ENCODE measurements at places on chromosomes 6 and 20.
A peak's percentile ranks its signal among the peaks of the same experiment; 100 is the strongest.

GRCh38 chr6:137222381-137222780 is 3.2 kb upstream of the IFNGR1 start:
- no peak for DNase-seq

- no peak for DNase-seq
These were observed 107.7 kb downstream of the HFE start for GRCh38 chr6:26194816-26195375.

GRCh38 chr6:28081486-28081751 is 1.1 kb downstream of the ZNF165 start:
- no peak for DNase-seq

GRCh38 chr6:7473805-7474719 is 67.4 kb upstream of the DSP start:
- no peak for DNase-seq

- DNase-seq = peak; percentile 55
These were observed 3.3 kb upstream of the PACSIN1 start for GRCh38 chr6:34462551-34462971.

DNA sequence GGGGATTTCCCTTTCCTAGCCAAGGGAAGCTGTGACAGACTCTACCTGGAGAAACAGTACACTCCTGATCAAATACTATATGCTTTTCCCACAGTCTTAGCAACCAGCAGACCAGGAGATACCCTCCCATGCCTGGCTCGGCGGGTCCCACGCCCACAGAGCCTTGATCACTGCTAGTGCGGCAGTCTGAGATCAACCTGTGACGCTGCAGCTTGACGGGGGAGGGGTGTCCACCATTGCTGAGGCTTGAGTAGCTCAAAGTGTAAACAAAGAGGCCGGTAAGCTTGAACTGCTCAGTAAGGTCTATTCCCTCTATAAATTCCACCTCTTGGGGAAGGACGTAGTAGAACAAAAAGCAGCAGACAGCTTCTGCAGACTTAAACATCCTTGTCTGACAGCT is 63.2 kb downstream of the WASF1 start:
- no peak for DNase-seq

DNA sequence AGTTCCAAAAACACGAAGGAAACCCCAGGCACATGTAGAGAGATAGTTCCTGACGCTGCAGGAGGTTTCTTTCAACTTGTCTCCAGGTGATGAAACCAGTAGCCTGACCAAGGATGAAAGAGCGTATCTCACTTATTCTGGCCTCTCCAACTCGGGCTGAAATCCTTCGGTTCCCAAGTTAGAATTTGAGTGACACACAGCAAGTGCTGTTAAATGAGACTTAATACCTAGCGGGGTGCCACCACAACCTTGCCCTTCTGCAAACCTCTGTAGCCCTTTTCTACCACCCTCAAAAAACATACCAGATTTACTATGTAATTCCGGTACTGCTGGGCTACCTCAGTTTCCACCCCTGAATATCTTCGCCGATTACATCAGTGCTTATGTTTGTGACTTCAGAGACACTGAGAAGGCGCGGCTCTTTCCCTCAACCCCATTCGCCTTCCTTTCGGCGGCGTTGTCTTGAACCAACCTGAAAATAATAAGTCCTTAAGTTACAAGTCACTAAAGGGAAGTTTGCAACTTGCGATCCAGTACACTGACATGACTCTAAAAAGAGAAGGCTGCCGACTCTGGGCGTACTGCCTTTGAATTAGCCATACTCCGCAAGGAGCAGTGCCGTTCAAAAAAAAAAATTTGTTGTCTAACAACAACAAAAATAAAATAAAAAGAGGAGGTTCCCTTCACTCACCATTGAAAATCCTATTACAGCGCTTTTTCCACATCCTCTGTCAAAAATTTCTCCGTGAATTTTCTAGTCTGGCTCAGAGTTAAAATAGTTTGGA is 194.9 kb upstream of the ZNF184 start:
- no peak for DNase-seq

GRCh38 chr20:34527016-34527415 is 10.8 kb downstream of the DYNLRB1 start:
- DNase-seq = no peak

DNA sequence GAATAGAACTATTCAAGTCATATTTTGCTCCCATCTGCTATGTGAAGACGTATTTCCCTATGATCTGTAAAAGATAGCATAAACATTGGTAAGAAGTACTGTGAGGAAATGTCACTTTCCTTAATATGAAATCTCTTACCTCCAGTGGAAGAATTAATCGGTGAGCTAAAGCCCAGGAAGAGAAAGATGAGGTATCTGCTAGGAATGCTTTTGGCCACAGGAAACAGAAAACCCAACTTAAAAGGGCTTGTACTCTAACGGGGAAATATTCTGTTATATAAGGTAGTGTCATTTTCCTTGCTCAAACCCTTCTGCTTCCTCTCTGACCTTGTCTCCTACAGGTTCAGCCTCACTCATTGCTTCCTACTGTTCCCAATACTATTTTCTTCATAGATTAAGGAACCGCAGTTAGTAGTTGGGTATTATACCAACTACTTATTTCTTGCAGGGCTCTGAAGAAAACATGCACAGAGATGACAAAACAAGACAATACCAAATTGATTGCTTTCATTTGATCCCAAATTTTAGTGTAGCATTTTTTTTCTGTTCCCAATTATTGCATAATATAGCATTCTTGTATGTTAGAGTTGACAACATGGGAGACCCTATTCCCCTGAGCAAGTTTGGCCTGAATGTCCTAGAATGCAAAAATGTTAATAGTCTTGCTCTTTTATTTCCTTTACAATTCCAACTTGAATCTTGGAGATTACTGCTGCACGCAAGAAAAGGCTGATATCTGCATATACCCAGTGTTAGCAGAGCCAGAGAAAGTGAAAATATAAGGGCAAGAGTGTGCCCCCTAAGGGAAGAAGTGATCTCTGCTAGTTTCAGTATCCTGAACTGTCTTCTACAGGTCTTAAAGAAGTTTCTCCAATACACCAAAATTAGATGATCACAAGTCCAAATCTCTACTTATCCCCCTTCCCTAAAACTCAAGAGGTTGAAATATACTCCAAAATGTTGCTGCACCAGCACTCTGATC is 65.3 kb downstream of the AFG1L start:
- peak; percentile 7 for DNase-seq

DNA sequence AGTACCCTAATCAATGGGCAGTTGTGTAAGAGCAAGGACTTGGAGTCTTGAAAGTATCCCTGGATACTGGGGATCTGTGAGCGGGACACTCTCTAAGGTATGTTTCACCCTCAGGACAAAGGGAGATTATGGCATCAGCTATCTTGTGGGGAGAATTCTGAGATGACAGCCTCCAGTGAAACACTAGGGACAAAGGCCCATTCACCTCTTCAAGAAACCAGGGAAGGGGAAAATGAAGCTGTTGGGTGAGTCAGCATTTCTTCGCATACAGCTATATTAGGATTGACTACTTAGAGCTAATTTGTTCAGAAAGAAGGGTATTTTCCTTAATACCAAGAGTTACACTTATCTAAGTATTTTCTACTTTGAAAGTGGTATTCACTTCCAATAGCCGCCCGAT is 35.9 kb downstream of the OPN5 start:
- no peak for DNase-seq

GRCh38 chr6:4672772-4673171 is 103.4 kb upstream of the CDYL start:
- DNase-seq = no peak

GRCh38 chr6:73665686-73666319 is 12.0 kb upstream of the SLC17A5 start:
- DNase-seq = peak; percentile 49

DNA sequence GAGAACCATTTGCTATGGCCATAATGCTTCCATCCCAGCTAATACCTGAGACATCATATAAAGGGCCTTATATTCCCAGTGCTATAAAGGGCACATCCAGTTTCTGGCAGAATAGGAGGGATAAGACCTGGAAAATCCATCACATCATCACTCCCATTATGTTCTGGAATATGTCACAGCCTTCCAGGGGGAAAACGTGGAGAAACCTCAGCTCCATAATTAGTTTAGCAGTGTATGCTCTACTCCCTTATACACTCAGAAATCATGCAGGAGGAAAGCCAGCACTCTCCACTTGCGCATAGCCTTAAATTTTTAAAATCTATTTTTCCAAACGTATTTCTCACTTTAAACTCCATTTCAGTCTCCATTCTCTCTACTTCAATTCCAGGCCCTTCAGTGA is 140.9 kb downstream of the ADGB start:
- DNase-seq = no peak

GRCh38 chr6:122740936-122741335 is 38.6 kb upstream of the FABP7 start:
- DNase-seq = no peak

DNA sequence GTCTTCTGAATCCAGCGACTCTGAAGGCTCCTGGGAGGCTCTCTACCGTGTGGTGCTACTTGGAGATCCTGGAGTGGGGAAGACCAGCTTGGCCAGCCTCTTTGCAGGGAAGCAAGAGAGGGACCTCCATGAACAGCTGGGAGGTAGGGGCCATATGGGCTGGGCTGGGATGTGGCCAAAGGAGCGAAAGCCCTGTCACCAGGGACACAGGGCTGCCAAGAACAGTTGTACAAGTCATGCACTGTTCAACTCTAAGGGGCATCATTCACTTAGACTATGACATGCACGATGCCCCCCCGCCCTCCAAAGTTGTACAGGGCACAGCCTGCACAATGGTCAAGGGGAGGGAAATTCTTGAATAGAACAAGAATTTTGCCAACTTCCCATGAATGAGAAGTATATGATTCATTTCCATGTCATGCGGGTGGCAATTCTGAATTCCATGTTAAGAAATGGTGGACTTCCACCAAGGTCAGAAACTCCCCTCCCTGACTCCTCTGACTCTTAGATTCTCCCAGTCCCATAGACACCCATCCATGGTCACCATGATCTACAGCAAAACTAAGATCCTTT is 1.6 kb downstream of the REM1 start:
- no peak for DNase-seq

GRCh38 chr6:6856538-6857523 is 250.9 kb upstream of the RREB1 start:
- peak; percentile 79 for DNase-seq

- no peak for DNase-seq
These were observed 25.0 kb downstream of the TFAP2A start for GRCh38 chr6:10389739-10390494.

GRCh38 chr20:49282584-49283171 is 4.8 kb upstream of the ZNFX1 start:
- peak; percentile 26 for DNase-seq

DNA sequence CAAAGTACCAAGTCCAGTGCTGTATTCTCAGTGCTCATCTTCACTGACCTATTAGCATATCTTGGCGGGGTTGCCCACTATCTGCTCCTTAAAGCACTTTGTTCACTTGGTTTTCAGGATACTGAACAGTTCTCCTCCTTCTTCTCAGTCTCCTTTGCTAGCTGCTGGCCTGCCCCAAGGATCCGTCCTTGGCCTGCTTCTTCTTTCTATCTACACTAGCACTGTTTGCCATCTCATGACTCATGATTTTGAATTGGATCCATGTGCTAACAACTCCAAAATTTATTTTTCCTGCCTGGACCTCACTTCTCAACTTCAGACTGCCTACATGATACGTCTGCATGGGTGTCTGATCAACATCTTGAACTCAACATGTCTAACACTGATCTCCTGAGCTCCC is 15.5 kb downstream of the TPD52L1 start:
- DNase-seq = no peak
